ENCODE measurements at places on chromosomes 2 and 18. TPM values are rescaled to one million over a fixed set of nuclear protein-coding genes. Genes with fewer than 3 reads are reported as not detected.

DNA sequence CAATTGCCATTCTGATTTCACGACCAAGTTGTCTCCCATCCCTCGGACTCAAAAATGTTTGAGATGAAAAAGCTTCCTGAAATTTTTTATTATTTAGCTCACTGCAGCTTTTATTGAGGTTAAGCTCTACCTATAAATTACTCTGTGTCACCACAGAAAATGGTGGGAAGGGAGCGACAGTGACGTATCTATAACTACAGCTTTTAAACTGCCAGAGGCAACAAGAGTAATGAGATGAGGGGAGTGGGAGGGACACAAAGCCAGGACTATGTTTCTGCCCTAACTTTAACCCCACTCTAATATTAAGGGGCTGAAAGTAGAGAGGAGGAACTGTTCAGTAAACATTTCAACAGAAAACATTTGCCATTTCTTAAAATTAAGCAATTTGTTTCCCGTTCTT lies 37.4 kb downstream of the SMAD2 start:
- DNase-seq: no peak

- no peak for DNase-seq
These were observed 43.9 kb downstream of the PSD4 start for GRCh38 chr2:113217455-113218282.

DNA sequence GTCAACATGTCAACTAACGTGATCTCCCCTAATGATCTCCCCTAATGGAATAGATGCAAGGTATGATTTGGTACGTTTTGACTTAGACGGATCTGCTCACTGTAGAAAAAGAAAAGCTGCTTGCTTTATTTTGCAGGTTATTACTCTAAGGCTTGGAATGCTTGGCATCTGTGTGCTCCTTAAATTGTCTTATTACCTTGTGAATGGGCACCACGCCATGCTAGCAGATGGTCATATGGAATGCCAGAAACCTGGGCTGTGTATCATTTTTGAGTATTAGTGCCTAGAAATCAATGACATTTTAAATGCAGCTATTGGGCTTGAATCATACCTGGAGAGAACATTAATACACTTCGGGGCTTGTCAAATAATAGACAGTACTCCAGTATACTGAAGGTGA lies 16.5 kb upstream of the FIGN start:
- no peak for DNase-seq

- DNase-seq: no peak
These were observed 24.6 kb downstream of the TEX44 start for GRCh38 chr2:231617059-231617926.

GRCh38 chr2:113324684-113325160 lies 46.0 kb upstream of the PAX8 start:
- DNase-seq: no peak

DNA sequence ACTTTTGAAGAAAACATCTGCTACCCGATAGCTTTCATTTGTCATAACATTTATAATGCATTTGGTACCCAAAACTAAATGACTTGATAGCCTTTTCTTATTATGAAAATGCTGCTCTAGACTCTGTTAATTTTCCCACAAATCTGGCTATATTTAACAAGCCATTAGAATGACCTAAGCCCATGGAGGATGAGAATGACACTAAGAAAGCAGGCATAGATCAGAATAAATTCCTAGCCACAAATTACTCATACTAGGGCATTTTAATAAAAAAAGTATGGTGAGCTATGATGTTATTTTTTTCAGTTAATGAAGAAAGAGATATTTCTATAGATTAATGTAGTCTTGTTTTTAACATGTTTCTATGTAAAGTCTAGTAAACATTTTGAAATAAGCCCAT lies 1728.3 kb downstream of the SUCLG1 start:
- DNase-seq: no peak

DNA sequence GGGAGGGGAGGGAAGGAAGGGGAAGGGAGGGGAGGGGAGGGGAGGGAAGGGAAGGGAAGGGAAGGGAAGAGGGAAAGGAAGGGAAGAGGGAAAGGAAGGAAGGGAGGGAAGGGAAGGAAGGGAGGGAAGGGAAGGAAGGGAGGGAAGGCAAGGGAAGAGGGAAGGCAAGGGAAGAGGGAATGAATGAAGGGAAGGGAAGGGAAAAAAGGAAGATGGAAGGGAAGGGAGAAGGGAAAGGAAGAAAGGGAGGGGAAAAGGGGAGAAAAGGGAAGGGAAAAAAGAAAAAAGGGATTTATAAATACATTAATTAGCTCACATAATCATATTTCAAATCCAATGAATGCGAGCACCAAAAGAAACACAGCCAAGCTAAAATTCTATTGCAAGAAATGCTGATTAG lies 202.9 kb upstream of the LRRTM4 start:
- no peak for DNase-seq

GRCh38 chr18:42632801-42633200 lies 482.7 kb downstream of the RIT2 start:
- DNase-seq: no peak

- DNase-seq: no peak
These were observed 69.8 kb downstream of the MCFD2 start for GRCh38 chr2:46845542-46846486.

- DNase-seq: no peak
These were observed 65.6 kb downstream of the NOL4 start for GRCh38 chr18:34158881-34159690.

DNA sequence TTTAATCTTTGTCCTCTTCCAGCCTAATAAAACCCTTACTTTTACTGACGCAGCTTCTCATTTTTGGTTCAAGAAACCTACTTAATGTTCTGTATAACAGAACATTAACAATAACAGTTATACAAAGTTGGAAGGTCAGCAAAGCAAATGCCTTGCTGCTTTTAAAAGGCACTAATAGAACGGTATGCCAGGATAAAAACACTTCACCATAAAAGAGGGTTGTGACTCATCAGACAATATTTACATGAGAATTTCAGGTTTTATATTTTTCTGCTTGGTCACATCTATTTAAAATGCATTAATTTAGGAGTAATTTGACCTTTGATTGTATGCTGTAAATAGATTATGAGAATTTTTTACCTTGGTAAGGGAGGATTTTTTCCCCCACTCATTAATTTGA lies 3.0 kb downstream of the KLHL41 start:
- no peak for DNase-seq

DNA sequence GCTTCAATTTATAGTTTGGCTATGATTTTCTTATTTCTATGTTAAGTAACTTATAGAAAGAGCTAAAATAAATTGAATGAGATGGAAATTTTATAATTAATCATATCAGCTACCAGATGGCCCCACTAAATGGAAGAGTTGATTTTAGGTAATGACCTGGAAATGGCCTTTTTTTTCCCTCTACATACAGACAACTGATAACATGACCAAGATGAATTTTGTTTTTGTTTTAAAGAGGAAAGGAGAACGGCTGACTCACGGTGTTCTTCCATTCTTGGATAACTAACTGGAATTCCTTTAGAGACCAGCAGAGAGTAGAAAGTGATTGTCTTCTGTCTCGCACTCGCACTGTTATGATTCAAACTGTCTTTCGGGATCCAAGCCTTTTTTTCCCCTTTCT lies 91.0 kb downstream of the TMEM185B start:
- DNase-seq: no peak

DNA sequence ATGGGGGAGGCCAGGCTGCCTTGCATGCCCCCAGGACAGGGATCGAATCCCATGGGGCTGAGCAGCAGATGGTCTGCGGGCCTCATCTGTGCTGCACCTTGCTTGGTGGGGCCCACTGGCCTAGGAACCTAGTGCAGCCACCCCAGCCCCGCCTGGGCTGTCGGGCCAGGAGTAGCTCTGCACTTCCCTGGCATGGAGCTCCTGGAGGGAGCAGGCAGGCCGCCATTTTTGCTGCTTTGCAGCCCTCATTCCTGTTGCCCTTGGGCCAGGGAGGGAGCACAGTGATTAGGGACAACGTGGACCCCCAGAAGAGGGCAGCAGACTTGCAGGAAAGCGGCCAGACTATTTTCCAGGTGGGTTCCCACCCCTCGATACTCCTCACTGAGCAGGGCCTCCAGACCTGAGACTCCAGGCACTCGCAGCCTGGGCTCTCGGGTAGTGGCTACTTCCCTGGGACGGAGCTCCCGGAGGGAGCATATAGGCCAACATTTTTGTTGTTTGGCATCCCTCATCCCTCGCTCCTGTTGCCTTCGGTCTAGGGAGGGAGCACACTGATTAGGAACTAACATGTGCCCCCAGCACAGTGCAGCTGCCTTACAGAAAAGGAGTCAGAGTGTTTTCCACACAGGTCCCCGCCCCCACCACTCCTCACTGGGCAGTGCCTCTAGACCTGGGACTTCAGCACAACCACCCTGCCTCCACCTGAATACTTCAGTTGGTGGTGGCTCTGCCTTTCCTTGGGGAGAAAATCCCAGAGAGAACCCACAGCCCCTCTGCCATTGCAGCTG lies 99.5 kb downstream of the MAIP1 start:
- no peak for DNase-seq

- DNase-seq: no peak
These were observed 294.2 kb downstream of the NDUFA10 start for GRCh38 chr2:239730897-239731296.

DNA sequence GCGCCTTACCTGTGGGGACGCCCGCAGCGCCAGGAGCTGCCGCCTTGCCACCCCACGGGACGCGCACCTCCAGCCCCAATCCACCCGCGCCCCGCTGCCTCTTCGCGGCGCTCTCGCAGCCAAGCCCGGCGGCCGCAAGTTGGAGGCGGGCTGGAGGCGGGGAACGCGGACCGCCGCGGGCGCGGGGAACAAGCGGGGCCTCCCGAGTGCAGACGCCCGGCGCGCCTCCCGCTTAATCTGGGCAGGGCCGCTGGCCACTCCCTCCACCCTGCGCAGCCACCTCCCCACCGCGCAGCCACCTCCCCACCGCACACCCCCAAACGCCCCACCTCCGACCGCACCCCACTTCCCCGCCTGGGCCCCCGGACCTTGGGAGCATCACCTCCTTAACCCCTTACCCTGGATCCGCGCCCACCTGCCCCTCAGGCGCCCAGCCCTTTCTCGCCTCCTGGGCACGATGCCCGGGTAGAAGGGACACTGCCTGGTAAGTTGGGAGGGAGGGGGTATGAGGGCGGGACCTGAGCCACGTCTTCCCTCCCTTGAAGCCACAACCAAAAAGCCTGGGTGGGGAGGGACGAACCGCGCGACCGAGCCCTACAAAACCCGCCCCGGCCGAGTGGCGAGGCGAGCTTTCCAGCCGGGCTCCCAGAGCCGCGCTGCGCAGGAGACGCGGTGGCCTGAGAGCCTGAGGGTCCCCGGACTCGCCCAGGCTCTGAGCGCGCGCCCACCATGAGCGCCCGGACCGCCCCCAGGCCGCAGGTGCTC lies at the start of the genes COL4A3 and COL4A4:
Gene COL4A3, plus strand, starts transcription at position 627 of the 765 bp plus-strand sequence. Its CDS starts 103 bp downstream, at position 730.
Gene COL4A4, minus strand, starts transcription at position 208 of the 765 bp plus-strand sequence. CDS start 16,722 bp downstream, outside the sequence.
- DNase-seq: no peak

GRCh38 chr2:55837073-55837472 lies 86.5 kb downstream of the EFEMP1 start:
- no peak for DNase-seq

DNA sequence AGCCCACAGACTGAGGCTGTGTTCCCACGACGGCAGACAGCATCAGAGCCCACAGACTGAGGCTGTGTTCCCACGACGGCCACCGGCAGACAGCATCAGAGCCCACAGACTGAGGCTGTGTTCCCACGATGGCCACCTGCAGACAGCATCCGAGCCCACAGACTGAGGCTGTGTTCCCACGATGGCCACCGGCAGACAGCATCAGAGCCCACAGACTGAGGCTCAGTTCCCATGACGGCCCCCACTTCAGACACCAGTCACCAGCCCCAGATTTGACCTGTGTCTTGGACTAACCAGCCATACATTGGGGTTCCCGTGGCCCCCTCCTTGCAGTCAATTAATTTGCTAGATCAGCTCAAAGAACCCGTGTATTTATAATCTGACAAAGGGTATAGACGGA lies 57.8 kb upstream of the SNTG2 start:
- DNase-seq: no peak

DNA sequence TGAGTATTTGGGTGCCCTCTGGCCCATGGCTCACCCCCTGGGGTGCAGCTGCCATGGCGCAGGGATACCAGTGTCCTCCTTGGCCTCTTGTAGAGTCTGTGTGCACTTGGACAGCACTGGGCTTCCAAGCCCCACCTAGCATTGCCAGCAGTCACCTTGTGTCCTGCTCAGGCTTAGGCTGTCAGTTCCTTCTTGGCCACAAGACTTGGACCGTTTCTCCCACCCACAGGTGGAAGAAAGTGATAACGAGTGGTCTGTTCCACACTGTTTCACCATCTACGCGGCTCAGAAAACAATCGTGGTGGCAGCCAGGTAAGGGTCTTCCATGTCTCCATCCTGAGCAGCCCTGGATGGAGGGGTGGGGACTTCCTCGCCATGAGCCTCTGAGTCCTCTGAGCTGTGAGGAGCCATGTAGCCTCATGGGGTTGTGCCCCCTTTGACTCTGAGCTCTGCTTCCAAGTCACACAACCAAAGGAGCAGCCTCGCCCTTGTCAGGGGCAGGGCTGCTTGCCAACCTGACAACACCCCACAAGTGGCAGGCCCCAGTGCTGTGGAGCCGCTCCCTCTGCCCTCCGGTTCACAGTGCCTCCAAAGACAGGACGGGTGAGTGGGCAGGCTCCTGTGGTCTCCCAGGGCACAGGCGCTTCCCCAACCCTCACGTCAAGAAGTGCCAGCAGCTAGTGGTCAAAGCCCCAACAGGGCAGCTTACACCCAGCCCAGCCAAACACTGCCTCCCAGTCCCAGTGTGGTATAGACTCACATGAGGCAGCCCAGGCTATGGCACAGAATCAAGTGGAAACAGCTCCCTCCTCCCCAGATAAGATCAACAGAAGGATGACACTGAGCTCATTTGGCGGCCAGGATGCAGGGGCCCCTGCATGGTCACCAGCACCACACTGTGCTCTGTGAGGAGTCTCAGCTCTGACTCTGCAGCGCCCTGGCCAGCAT lies 18.4 kb downstream of the STK25 start:
- no peak for DNase-seq

IHH gene
- total RNA-seq: not detected

RAB3GAP1 gene
- total RNA-seq: 55.2 TPM

RBM43 gene
- total RNA-seq: 30.6 TPM

MYOM1 gene
- 5.6 TPM for total RNA-seq

ALPG gene
- not detected for total RNA-seq

BOK gene
- total RNA-seq: not detected
